ENCODE measurements at places on chromosomes 11 and 22.

GRCh38 chr11:27084518-27084917, 43.9 kb downstream of the BBOX1 start:
- no peak for DNase-seq

GRCh38 chr22:22692707-22693530, 48.5 kb downstream of the GGTLC2 start:
- peak; percentile 80 for DNase-seq

DNA sequence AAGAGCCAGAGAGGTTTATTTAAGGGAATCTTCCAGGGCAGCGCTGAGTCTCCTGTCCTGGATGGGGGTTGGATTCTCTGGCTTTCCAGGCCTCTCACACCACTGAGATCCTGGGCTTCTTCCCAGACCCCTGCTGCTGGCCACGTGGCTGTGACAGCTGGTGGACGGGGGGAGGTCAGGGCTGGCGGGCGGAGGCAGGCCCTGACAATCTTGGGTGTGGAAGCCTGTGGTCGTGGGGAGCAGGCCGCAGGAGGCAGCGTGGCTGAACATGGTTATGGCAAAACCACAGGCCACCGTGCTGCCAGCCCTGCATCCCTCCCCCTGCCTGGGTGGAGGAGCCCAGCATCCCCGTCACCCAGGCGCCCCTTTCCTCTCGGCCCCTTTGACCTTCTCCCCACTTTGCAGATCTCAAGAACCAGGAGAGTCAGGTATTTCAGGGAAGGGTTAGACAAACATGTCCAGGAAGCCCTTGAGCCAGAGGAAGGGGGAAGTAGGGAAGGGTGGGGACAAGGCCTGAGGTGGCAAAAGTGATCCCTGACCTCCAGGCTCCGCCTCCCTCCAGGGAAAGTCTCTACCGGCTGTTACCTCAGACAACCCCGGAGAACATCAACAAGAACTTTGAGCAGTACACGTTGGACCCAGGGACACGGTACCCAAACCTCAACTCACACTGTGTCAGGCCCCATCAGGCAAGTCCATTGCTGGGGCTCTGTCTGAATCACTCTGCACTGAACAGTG, 111.8 kb downstream of the MICAL2 start:
- DNase-seq, result no peak

DNA sequence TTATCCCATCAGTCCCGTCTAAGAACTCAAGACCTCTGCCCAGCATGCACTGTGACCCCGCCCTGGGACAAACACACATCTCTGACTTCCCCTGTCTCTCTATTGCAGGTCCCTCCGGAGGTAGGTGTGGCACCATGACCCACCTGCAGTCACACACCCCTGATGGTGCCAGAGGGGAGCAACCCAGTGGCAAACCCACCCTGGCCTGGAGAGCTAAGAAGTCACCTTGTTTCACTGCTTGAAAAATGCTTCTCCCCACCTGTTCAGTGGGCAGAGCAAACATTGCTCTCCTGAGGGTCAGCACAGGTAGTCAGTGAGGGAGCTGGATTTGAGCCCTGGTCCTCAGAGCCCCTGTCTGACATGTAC, 23.9 kb downstream of the CAPN1 start:
- DNase-seq, result no peak

DNA sequence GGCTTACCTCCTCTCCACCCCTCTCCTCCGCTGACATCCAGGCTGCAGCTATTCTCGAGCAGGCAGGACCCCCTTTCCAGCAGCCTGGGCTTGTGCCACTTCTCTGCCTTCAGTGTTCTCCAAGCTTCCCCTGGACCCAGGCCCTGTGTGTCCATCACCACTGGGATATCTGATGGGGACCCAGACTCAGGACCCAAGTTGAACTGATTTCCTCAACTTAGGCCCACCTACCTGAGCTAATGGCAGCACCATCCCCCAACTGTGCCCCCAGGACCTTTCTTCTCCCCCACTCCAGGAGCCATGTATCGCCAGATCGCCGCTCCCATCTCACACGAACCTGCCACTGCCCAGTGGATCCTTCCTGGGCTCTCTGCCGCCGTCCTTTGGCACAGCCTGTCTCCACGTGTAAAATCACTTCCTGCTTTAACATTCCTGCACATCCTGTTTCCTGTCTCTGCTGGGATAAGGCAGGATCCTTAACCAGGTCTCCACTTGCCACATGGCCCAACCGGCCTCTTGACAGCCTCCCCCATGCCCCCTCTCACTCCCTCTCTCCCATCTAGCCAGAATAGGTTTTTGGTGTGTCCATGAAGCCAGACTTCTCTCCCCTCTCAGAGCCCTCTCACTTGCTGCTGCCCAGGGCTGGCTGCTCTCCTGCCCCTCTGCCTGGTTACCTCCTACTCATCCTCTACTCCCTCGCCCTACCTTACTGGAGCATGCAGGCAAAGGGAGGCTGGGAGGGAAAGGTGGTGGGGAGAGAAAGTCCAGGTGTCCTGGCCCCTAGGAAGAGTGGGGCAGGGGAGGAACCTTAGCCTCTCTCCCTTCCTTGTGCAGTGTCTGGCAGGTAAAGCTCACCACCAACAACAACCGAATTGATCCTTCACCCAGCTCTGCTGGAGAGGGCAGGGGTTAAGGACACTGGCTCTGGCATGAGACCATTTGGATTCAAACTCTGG, 9.4 kb downstream of the SPATA19 start:
- DNase-seq, result no peak

DNA sequence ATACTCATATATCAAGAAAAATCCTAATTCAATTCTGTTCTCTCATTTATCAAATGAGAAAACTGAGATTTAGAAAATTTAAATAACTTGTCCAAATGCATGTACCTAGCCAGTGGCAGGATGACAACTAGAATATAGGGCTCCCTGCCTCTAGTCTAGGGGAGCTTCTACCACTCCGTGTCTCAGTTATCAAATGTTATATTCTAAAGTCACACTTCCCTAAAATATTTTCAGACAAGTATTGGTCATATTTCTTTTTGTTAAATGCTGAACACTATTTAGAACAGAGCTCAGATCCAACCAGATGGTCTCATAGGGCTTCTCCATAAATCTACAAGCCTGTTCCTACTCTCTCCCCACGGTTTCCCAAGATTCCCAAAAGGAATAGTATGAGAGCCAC, 26.3 kb downstream of the KCNJ1 start:
- no peak for DNase-seq

DNA sequence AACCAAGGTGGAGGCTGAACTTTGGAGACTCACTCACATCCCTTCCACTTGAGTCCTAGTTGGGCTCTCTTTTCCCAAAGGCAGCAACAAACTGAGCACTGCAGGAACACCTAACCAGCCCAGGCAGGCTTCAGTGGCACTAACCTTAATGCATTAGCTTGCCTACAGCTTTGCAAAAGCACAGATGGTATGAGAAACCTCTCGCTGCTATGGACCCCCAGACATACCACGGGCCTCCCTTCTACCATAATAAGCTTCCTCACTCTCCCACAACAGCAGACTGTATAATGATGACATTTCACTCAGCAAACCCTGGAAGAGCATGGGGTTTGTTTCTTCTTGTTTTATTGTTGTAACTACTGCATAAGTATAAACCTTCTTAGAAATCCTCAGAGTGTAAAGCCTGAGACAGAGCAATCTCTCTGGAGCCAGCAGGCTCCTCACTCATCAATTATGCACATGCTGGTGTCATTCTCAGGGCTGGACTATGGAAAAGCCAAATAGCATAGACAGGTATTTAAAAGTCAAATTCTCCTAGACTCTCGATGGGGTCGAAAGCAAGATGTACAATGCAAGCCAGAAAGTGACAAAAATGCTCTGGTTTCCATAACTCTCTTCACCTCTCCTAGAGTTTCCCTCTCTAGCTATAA, 167.6 kb downstream of the NXPE2 start:
- no peak for DNase-seq

- DNase-seq, result no peak
These were observed 10.4 kb downstream of the TMPRSS6 start for GRCh38 chr22:37098976-37099591.

- no peak for DNase-seq
These were observed 57.5 kb upstream of the PLET1 start for GRCh38 chr11:112318184-112318591.

GRCh38 chr22:39478441-39478850, 21.6 kb downstream of the MGAT3 start:
- DNase-seq, result peak; percentile 50

GRCh38 chr22:21697021-21697771, 31.4 kb downstream of the PPIL2 start:
- DNase-seq, result no peak

DNA sequence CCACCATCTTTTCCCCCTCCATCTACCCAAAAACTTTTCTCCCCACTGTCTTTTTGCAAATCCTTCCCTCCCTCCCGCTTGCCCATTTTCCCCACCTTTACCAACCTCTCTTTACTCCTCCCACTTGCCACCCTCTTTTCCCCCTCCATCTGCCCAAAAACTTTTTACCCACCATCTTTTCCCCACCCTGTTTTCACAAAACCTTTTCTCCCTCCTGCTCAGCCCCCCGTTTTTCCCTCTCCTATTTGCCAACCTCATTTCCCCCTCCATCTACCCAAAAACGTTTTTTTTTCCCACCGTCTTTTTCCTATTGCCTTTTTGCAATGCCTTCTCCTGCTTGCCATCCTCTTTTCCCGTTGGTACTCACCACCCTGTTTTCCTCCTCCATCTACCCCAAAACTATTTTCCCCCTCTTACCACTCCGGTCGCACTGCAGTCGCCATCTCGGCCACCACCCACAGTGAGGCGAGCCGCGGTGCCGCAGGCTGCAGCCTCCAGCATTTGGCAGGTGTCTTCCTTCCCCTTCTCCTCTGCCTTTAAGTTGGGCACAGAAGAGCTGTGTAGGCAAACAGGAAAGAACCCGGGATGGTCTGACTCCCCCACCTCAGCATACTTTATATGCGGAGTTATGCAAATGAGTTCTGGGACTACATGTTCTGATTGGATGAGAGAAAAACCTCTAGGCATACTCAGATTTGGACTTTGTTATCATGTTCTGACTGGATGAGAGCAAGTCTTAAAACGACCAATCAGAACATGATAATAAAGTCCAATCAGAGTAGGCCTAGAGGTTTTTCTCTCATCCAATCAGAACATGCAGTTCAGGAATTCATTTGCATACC, 121.2 kb upstream of the VPREB1 start:
- DNase-seq, result no peak

- DNase-seq, result no peak
These were observed 7.8 kb upstream of the DUSP18 start for GRCh38 chr22:30675436-30675835.

- peak; percentile 58 for DNase-seq
These were observed 63.7 kb downstream of the MACROD1 start for GRCh38 chr11:64102005-64102738.

GRCh38 chr22:32343941-32344340, 13.7 kb upstream of the RFPL3 start:
- no peak for DNase-seq

GRCh38 chr11:26730414-26731083, 8.7 kb upstream of the SLC5A12 start:
- DNase-seq, result no peak

Data from thyroid gland (tissue), 4 donors.